Uterus (tissue), 4 donors: ENCODE measurements at places on chromosomes 16 and 17.
A peak's percentile ranks its signal among the peaks of the same experiment; 100 is the strongest.

DNA sequence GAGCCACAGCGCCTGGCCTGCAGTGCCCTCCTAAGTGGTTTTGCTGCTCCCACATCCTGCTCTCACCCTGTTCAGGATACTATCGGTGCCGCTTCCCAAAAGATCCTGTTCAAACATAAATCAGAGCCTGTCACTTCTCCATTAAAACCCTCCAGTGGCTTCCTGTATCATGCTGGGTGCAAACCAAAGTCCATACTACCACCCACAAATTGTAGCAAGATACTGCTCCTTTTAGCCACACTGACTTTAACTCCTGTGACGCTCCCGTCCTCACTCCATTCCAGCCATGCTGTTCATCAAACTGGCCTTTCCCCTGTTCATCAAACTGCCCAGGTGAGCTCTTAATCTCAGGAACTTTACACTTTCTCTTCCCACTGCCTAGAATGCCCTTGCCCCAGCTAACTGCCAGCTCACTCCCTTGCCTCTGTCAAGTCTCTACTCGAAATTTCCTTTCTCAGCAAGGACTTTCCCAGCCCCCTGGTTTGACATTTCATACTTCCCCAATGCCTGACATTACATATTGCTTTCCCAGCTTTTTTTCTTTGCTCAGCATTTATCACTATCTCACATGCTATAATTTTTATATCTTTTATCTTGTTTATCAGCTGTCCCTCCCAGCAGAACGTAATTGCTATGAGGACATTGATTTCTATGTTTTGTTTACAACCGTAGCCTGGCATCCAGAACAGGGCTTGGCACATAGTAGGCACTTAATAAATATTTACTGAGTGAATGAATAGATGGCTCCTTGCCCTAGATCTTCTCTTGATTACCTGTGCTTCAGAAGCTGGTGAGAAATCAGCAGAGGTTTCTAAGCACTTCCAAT is 44.3 kb upstream of the SMURF2 start:
- H3K27ac ChIP-seq, result no peak overlapping the region
- H3K36me3 ChIP-seq, result no peaks in the 10 kb centered on the region
- H3K27me3 ChIP-seq, result no peaks in the 10 kb centered on the region
- no peaks in the 10 kb centered on the region for H3K4me1 ChIP-seq
- DNase-seq, result no peak
- no peak overlapping the region for H3K4me3 ChIP-seq

DNA sequence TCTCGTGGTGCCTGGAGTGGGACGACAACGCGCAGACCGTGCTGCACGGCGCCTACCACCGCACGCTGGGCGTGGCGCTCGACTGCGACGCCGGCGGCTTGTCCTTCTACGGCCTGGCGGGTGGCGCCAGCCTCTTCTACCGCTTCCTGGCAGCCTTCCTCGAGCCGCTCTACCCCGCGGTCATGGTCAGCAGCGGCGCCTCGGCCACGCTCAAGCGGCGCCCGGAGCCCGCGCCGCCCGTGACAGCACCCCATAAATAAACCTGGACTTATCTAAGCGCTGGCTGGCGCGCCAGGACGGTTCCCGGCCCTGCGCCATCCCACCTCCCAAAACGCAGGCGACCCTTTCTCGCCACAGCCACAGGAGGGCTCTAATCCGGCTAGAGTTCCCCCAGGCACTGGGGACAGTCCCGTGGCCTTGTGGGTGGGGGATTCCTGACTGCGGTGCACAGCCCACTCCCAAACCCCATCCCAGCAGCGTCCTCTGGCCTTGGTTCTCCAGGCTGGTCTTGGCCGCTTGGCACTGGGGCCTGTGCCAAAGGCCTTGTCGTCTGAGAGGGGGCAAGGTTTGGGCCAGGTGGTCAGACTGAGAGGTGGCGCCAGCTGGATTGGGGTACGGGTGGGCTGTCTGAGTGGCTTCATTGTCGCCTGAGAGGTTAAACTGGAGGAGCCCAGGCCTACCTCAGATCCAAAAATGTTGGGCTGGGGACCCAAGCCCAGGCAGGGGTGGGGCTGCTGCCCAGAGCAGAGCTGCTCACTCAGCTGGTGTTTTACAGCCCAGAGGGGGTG is 10.1 kb upstream of the SLC16A5 start:
- no peaks in the 10 kb centered on the region for H3K36me3 ChIP-seq
- DNase-seq, result peak; percentile 64
- peak overlapping the region; percentile 71 for H3K27ac ChIP-seq
- H3K4me1 ChIP-seq, result peaks cover 5% of the 10 kb centered on the region
- peak overlapping the region; percentile 36 for H3K4me3 ChIP-seq
- H3K27me3 ChIP-seq, result no peaks in the 10 kb centered on the region

DNA sequence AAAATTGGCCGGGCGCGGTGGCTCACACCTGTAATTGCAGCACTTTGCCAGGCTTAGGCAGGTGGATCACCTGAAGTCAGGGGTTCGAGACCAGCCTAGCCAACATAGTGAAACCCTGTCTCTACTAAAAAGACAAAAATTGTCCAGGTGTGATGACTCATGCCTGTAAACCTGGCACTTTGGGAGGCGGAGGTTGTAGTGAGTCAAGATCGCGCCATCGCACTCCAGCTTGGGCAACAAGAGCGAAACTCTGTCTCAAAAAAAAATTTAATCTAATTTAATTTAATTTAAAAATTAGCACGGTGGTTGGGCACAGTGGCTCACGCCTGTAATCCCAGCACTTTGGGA is 1.6 kb upstream of the HBQ1 start:
- H3K4me3 ChIP-seq, result no peak overlapping the region
- no peak overlapping the region for H3K27ac ChIP-seq
- H3K4me1 ChIP-seq, result peaks cover 15% of the 10 kb centered on the region
- peaks cover 30% of the 10 kb centered on the region for H3K27me3 ChIP-seq
- DNase-seq, result no peak

DNA sequence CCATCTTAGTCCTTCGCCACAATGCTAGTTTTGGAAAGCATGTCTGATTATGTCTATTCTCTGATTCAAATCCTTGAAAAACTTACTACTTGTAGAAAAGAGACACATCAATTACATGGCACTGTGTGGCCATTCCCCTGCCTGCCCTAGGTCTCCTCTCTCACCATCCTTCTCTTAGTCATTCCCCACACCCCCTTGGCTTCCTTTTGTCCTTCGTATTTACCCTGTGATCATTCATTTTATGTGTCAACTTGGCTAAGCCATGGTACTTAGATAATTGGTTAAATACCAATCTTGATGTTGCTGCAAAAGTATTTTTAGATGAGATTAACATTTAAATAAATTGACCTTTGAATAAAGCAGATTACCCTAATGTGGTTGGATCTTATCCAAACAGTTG is 122.9 kb upstream of the CDH11 start:
- H3K36me3 ChIP-seq, result no peaks in the 10 kb centered on the region
- no peak overlapping the region for H3K4me3 ChIP-seq
- no peak overlapping the region for H3K27ac ChIP-seq
- no peaks in the 10 kb centered on the region for H3K4me1 ChIP-seq
- H3K27me3 ChIP-seq, result no peaks in the 10 kb centered on the region

- H3K4me1 ChIP-seq, result no peaks in the 10 kb centered on the region
- H3K27me3 ChIP-seq, result no peaks in the 10 kb centered on the region
- DNase-seq, result no peak
- no peaks in the 10 kb centered on the region for H3K36me3 ChIP-seq
- H3K4me3 ChIP-seq, result no peak overlapping the region
- no peak overlapping the region for H3K27ac ChIP-seq
Observed at GRCh38 chr17:3754458-3755334, 31.0 kb downstream of the HASPIN start.

- no peak overlapping the region for H3K4me3 ChIP-seq
- no peak overlapping the region for H3K27ac ChIP-seq
- DNase-seq, result no peak
Observed at GRCh38 chr16:10383626-10384025, 2.2 kb upstream of the ATF7IP2 start.

DNA sequence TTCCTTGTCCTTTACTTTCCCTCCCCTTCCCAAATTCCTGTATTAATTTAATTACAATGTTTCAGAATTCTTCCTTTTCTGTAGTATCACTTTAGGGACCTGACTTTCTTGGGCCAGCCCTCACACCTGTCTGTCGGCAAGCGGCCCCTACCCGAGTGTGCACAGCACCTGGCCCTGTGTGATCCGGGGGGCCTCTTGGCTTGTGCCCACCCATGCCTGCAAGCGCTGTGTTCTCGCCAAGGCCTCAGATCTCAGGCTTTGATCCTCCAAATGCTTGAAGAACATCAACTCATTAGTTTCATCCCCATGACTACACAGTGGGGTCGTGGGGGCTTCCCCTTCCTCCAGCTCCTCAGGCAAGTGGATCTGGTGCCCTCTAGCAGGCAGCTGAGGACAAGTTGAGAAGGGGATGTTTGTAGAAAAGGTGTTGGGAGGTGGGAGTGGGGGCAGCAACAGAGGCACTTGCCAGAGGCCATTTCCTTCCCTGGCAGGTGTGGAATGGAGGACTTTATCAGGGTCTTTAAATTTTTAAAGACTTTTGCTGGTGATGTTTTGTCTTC is 15.7 kb upstream of the CDH3 start:
- H3K27me3 ChIP-seq, result no peaks in the 10 kb centered on the region
- no peak overlapping the region for H3K4me3 ChIP-seq
- no peak for DNase-seq
- H3K36me3 ChIP-seq, result no peaks in the 10 kb centered on the region

DNA sequence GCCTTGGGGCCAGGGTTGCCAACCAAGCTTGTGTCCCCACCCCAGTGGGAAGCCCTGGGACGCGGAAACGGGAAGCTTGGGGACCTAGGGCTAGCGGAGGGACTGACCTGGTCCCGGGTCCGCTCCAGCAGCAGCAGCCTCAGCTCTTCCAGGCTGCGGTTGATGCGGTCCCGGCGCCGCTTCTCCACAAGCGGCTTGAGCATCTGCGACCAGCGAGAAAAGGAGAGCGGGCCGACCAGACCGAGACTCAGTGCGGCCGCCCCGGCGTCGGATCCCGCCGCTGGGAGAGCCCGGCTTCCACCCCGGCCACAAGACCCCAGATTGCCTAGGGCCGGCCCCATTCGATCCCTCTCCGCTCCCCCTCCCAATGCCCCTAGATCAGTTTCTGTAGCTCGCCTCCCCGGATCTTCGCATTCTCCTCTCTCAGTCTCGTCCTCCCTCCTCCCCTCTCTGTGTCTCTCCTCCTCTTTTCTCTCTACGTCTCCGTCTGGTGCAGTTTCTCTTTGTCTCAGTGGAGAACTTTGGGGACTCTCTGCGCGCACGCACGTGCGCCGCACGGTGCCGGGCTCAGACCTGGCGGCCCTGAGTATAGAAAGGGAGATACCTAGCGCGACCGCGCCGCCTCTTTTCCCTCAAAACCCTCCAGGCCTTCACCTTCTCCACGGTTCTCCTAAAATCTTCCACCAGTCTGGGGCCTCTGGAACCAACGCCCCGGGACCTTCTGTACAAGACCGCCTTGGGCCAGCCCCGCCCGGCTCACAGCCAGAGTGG is 797 bp downstream of the HES7 start:
- peak overlapping the region; percentile 34 for H3K27ac ChIP-seq
- H3K36me3 ChIP-seq, result no peaks in the 10 kb centered on the region
- peak; percentile 28 for DNase-seq
- no peaks in the 10 kb centered on the region for H3K27me3 ChIP-seq
- peaks cover 37% of the 10 kb centered on the region for H3K4me1 ChIP-seq

DNA sequence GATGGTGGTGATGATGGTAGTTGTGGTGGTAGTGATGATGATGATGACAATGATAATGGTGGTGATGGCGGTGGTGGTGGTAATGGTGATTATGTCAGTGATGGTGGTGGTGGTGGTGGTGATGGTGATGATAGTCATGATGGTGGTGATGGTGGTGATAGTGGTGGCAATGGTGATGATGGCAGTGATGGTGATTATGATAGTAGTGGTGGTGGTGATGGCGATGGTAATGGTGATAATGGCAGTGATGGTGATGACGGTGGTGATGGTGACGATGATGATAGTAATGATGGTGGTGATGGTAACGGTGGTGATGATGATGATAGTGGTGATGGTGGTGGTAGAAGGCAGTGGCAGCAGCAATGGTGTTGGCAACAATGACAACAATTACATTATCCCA is 55.3 kb downstream of the RBFOX3 start:
- H3K27me3 ChIP-seq, result no peaks in the 10 kb centered on the region
- no peaks in the 10 kb centered on the region for H3K4me1 ChIP-seq
- no peak overlapping the region for H3K27ac ChIP-seq
- H3K4me3 ChIP-seq, result no peak overlapping the region
- no peak for DNase-seq

- no peak overlapping the region for H3K27ac ChIP-seq
- DNase-seq, result no peak
- H3K36me3 ChIP-seq, result no peaks in the 10 kb centered on the region
- H3K4me3 ChIP-seq, result no peak overlapping the region
Observed at GRCh38 chr16:1363501-1364041, 11.8 kb downstream of the GNPTG start.

DNA sequence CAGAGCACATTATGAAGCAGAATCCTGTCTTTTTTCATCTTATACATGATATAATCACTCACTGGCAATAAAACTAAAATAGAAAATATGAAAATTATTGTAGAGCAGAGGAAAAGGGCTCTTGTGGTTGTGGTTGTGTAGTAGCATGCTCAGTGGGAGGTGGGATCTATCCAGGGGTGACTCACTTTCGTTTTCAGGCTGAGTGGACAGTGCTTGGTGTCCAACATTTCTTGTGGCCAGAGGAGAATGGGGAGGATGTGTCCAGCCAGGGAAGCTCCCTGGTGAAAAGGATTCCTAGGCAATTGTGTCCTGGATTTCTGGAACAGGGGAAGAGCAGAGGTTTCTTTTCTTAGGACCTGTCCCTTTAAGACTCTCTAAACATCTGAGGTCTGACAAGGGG is 31.9 kb upstream of the CPHXL start:
- no peaks in the 10 kb centered on the region for H3K4me1 ChIP-seq
- no peak overlapping the region for H3K27ac ChIP-seq
- DNase-seq, result no peak
- no peak overlapping the region for H3K4me3 ChIP-seq
- H3K27me3 ChIP-seq, result no peaks in the 10 kb centered on the region
- no peaks in the 10 kb centered on the region for H3K36me3 ChIP-seq

DNA sequence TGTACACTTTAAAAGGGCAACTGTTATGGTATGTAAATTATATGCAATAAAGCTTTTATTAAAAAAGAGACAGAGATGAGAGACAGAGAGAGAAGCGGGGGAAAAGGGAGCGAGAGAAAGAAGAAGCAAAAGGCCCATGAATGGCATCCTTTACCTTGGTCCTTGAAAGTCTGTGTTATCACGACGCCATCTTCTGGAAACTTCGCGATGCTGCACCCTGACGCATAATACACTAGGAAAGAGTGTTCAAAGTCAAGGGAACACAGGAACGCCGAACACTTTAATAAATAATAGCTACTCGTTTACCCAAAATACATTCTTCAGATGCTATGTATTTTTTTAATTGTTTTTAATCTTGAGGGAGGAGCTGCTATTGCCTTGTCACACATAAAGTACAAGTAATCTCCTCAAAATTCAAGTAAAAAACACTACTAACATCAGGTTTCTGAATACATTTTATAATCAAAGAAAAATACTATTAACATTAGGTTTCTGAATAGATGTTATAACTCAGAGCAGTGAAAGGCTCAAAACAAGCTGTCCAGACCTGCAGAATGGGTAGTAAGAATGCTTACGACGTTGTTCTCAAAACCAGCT is 23.0 kb upstream of the SLC38A8 start:
- H3K36me3 ChIP-seq, result no peaks in the 10 kb centered on the region
- H3K4me3 ChIP-seq, result no peak overlapping the region
- no peak for DNase-seq

- no peaks in the 10 kb centered on the region for H3K27me3 ChIP-seq
- no peaks in the 10 kb centered on the region for H3K36me3 ChIP-seq
- no peak overlapping the region for H3K27ac ChIP-seq
Observed at GRCh38 chr16:89801800-89802199, 14.6 kb downstream of the FANCA start.

- no peak overlapping the region for H3K4me3 ChIP-seq
- no peak overlapping the region for H3K27ac ChIP-seq
- H3K27me3 ChIP-seq, result no peaks in the 10 kb centered on the region
Observed at GRCh38 chr16:48616571-48616970, 6.6 kb upstream of the N4BP1 start.

GRCh38 chr16:35746963-35747657 is 2287.7 kb downstream of the TP53TG3F start:
- H3K36me3 ChIP-seq, result no peaks in the 10 kb centered on the region
- H3K4me3 ChIP-seq, result no peak overlapping the region
- H3K27me3 ChIP-seq, result no peaks in the 10 kb centered on the region
- no peak for DNase-seq
